ENCODE measurements at places on chromosomes 11 and 22. TPM values are rescaled to one million over a fixed set of nuclear protein-coding genes. Genes with fewer than 3 reads are reported as not detected.

The MISFA gene
- 1.8 TPM for total RNA-seq

The OR8A1 gene
- total RNA-seq = not detected

The PGA5 gene
- total RNA-seq = 1.0 TPM

The CSF2RB gene
- total RNA-seq = 7.0 TPM

The CARD18 gene
- total RNA-seq = not detected

The FLRT1 gene
- total RNA-seq = 0.60 TPM

The VWCE gene
- 5.6 TPM for total RNA-seq

The OR51A7 gene
- not detected for total RNA-seq

The NDUFV1 gene
- total RNA-seq = 123 TPM

The LRRC56 gene
- 1.0 TPM for total RNA-seq

The OR8G5 gene
- not detected for total RNA-seq

The MPPED1 gene
- not detected for total RNA-seq

The SLC35E4 gene
- 5.0 TPM for total RNA-seq

The C11orf52 gene
- total RNA-seq = 2.7 TPM

The RIN1 gene
- total RNA-seq = 8.3 TPM

The MTFP1 gene
- 4.1 TPM for total RNA-seq

The RIMBP3C gene
- 0.32 TPM for total RNA-seq

The CFAP300 gene
- 5.4 TPM for total RNA-seq

The TSPAN32 gene
- total RNA-seq = 0.84 TPM

The NXPE1 gene
- total RNA-seq = not detected

The CHID1 gene
- total RNA-seq = 55.4 TPM

The LRRC32 gene
- 130 TPM for total RNA-seq

The POU2AF2 gene
- not detected for total RNA-seq

The NCF4 gene
- total RNA-seq = 22.9 TPM

The ADM2 gene
- total RNA-seq = 0.26 TPM

The ANGPTL5 gene
- 1.3 TPM for total RNA-seq

The FGF4 gene
- not detected for total RNA-seq

The MUC15 gene
- total RNA-seq = not detected

The LRRC4C gene
- total RNA-seq = 1.9 TPM

The OR56A1 gene
- 0.13 TPM for total RNA-seq

The SYT9 gene
- total RNA-seq = 0.18 TPM

The CAVIN3 gene
- 167 TPM for total RNA-seq

The KCNK4 gene
- total RNA-seq = not detected

The BTBD10 gene
- total RNA-seq = 31.8 TPM

The GUCY1A2 gene
- total RNA-seq = 37.9 TPM

The TRIM48 gene
- total RNA-seq = not detected

The ARSA gene
- total RNA-seq = 31.4 TPM

The LARGE2 gene
- not detected for total RNA-seq

The PLEKHA7 gene
- total RNA-seq = 9.9 TPM

The ACR gene
- 1.8 TPM for total RNA-seq

The CSNK2A3 gene
- total RNA-seq = 6.0 TPM

The TBX10 gene
- not detected for total RNA-seq

The NAP1L4 gene
- 109 TPM for total RNA-seq

The OR51E1 gene
- total RNA-seq = 0.54 TPM

The NLRP6 gene
- 0.66 TPM for total RNA-seq

The NCAM1 gene
- total RNA-seq = 19.4 TPM

The OR1S2 gene
- total RNA-seq = not detected

The OR52I1 gene
- not detected for total RNA-seq

The SLC36A4 gene
- 23.7 TPM for total RNA-seq

The TEX12 gene
- 0.97 TPM for total RNA-seq

The CD248 gene
- total RNA-seq = 118 TPM

The ANO1 gene
- 65.6 TPM for total RNA-seq

The RTN4RL2 gene
- total RNA-seq = 4.3 TPM

The RFPL2 gene
- not detected for total RNA-seq

The MS4A14 gene
- 13.7 TPM for total RNA-seq

The OOSP2 gene
- not detected for total RNA-seq

The CBX6 gene
- 104 TPM for total RNA-seq

The SLC1A2 gene
- total RNA-seq = 1.5 TPM

The SLC22A9 gene
- not detected for total RNA-seq
